Left kidney (tissue), 8 donors: ENCODE measurements at places on chromosomes 7 and 10. TPM values are rescaled to one million over a fixed set of nuclear protein-coding genes. Genes with fewer than 3 reads are reported as not detected.

The SFRP4 gene
- polyA plus RNA-seq = 2.2 TPM

The KLF14 gene
- polyA plus RNA-seq = 0.76 TPM

The ZNF239 gene
- 15.9 TPM for polyA plus RNA-seq

The BICC1 gene
- polyA plus RNA-seq = 98.1 TPM

The FGFBP3 gene
- polyA plus RNA-seq = 3.1 TPM

The RSU1 gene
- 66.9 TPM for polyA plus RNA-seq

The FAM107B gene
- polyA plus RNA-seq = 105 TPM

The KLHL7 gene
- polyA plus RNA-seq = 55.1 TPM

The DNMBP gene
- 39.0 TPM for polyA plus RNA-seq

The NFKB2 gene
- 17.2 TPM for polyA plus RNA-seq

The MBL2 gene
- polyA plus RNA-seq = not detected

The PVRIG gene
- 9.7 TPM for polyA plus RNA-seq

The CPXM2 gene
- 4.6 TPM for polyA plus RNA-seq

The AKR1C8 gene
- 0.20 TPM for polyA plus RNA-seq

The TMEM26 gene
- 9.0 TPM for polyA plus RNA-seq

The VSTM4 gene
- polyA plus RNA-seq = 15.8 TPM

- DNase-seq = no peak
These were observed 207.4 kb downstream of the TNS3 start for GRCh38 chr7:47374538-47374937.

DNA sequence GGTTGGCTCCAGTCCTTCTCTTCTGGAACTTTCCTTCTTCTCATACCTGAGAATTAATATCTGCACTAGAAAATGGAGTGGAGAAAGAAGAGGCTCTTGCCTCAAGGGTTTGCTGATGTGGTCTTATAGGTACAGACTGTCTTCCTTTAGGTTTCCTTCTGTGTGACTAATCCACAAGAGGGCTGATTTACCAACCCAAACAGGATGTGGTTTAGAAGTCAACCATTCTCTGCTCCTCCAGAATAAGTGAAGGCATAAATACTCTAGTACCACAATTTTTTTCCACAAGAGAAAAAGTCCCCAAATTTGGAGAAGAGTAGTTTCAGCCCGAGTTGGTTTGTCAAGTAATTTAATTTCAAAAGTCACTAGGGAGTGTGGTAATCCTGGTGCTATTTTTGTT, 85.8 kb downstream of the NRP1 start:
- DNase-seq = no peak

DNA sequence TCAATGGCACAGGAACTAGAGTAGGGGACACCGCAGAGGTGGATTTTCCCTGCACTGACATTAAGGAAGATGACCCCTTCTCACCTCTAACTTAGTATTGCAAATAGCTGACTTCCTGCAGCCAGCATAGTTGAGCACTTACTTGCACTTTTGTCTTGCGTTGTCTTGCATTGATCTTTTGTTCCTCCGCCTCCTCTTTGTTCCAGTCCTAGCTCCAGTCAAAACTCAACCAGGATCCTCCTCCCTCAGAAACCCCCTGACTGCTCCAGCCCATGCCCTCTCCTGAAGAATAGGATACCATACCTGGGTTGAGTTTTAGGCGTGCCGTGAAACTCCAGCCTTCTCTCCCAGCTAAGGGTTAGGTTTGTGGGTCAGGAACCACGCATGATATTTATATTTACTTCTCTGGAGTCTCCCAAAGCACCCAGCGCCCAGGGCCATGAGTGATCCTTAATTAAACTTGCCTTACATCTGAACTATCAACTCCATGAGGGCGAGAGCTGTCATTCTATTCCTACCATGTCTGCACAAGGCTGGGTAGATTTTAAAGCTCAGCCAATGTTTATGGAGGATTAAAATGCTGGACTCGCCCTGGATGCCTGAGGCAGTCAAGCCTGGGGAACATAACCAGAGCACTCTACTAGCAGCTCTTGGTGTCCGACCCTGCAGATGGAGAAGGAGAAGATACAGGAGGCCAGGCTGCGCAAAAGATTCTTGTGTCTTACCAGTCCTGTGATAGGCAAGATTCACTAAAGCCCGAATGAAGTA, 14.1 kb downstream of the ZNF467 start:
- DNase-seq = no peak

DNA sequence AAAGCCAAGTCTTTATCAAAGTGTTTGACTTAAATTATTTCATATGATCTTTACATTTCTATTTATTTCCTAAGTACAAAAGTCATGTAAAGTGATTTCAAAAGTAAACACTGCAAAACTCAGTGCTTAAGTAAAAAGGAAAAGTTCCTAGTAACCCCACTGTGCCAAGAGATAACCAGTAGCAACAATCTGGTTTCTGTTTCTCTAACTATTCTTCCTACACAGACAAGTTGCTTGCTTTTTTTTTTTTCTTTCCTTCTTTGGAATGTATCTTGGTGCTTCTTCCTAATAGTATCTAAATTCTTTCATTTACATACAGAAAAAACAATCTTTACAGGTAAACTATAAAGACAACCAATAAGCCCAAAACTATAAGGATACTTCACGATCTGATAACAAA, 3.1 kb downstream of the JCAD start:
- DNase-seq = no peak

- DNase-seq = no peak
These were observed 163.2 kb upstream of the GPR26 start for GRCh38 chr10:123502983-123503382.

GRCh38 chr10:62079885-62080559, 178.5 kb downstream of the ARID5B start:
- DNase-seq = no peak

- no peak for DNase-seq
These were observed 463.3 kb upstream of the PODXL start for GRCh38 chr7:132019703-132020102.

GRCh38 chr10:101749047-101750016, 26.6 kb downstream of the FGF8 start:
- no peak for DNase-seq

DNA sequence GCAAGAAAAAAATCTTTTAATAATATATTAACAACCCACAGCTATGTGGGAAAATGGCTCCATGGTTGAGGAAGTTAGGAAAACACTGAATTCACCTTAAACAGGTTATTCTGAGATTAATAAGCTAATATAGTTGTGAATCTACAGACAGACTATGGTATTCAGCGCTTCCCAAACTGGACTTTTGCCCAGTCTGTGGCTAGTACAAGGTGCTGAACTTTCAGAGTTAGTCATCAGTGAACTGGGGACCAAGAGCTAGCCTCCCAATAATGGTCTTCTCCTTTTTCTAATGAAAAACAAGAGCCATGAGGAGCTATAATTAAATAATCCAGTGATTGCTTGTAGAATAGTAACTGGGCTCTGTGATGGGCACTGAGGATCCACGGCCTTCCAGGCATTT, 65.3 kb downstream of the FRMPD2 start:
- no peak for DNase-seq

DNA sequence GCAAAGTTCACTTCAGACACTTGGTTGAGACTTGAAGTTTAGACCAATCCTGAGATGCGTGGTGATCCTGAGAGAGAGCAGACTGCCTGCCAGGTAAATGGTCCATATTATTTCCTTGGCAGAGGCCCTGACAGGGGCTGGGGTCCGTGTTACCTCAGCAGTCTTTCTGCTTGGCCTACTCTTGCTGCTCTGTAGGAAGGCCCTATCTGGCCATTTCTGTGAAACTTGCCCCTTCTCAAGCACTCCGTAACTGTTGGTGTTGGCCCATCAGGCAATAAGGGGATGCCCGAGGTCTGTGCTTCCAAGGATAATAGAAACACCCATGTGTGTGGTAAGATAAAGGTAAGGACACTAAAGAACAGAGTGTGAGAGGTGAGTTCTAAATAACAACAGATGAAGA, 20.0 kb downstream of the LOXL4 start:
- DNase-seq = no peak

DNA sequence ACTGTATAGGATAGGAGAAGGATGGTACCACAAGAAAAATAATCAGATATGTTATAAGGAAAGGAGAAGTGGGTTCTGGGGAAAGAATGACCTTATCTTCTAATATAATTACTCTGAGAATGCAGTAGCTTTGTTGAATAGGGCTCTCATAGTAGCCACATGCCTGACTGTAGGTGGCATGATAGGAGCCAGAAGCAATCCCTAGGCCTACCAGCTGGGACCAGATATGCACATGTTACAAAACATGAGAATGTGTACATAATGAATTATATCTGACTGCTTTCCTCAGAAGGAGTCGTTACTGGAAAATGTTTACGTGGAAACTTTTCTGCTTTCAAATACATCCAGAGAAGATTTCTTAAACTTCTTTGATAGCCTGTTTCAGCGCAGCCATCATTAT, 53.2 kb upstream of the FAM3C start:
- DNase-seq = no peak

DNA sequence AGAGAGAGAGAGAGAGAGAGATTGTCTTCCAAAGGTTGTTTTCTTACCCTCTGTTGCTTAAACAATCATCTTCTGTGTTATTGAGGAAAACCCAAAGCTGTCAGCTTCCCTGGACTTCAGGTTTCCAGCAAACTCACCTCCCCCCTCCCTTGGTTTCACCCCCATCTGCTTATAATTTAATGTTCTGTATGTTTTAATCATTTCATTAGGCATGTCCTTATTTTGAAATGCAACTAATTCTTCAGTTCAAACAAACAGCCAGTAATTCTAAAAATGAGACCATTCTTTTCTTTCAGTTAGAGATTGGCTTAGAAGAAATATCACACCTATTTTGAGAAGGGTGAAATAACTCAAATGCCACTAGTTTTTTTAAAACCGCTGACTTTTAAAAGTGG, 102.9 kb downstream of the FAM204A start:
- no peak for DNase-seq

DNA sequence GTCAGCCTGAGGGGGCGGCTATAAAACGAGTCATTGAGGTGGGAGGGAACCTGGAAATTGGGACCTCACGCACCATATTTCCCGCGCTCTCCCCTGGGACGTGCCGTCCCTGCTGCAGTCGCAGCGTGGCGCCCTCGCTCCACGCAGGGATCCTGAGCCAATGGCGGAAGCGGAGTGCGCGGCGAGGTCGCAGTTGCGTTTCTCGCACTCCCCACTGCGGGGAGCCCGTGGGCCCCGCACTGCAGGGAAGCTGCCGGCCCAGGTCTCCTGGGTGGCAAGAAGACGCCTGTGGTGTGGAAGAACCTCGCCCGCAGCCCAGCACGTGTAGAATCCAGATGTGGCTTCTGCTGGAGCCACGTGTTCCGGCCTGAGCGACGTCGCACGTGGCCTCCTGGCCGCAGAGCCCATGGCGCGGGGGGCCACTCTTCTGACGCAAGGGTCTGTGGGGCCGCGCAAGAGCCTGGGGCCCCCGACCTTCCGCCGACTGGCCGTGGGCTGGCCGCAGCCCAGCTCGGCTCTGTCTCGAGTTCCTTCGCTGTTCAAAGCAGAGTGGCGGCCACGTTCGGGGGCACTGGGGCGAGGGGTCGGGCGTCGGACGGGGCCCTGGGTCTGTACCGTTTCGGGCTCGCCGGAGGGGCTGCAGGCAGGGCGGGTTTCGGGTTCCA, 26.4 kb downstream of the HIF1AN start:
- peak; percentile 82 for DNase-seq

- peak; percentile 20 for DNase-seq
These were observed 106.3 kb downstream of the TMEM26 start for GRCh38 chr10:61346796-61347413.

GRCh38 chr7:56081626-56082340, 11.0 kb downstream of the PHKG1 start:
- DNase-seq = no peak

DNA sequence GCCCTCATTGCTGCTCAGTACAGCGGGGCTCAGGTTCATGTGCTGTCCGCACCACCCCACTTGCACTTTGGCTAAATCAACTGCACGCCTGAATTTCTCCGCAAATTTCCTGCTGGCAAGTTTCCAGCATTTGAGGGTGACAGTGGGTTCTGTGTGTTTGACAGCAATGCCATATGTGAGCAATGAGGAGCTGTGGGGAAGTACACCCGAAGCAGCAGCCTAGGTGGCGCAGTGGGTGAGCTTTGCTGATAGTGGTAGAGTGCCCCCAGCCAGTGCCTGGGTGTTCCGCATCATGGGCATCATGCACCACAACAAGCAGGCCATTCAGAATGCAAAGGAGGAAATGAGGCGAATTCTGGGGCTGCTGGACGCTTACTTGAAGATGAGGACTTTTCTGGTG, 103.9 kb upstream of the POT1 start:
- DNase-seq = no peak

- no peak for DNase-seq
These were observed 394.4 kb upstream of the NPVF start for GRCh38 chr7:25622695-25623094.

GRCh38 chr7:45126920-45127319, 15.4 kb upstream of the TBRG4 start:
- no peak for DNase-seq

- DNase-seq = no peak
These were observed 312.6 kb downstream of the PLXDC2 start for GRCh38 chr10:20128811-20129210.

DNA sequence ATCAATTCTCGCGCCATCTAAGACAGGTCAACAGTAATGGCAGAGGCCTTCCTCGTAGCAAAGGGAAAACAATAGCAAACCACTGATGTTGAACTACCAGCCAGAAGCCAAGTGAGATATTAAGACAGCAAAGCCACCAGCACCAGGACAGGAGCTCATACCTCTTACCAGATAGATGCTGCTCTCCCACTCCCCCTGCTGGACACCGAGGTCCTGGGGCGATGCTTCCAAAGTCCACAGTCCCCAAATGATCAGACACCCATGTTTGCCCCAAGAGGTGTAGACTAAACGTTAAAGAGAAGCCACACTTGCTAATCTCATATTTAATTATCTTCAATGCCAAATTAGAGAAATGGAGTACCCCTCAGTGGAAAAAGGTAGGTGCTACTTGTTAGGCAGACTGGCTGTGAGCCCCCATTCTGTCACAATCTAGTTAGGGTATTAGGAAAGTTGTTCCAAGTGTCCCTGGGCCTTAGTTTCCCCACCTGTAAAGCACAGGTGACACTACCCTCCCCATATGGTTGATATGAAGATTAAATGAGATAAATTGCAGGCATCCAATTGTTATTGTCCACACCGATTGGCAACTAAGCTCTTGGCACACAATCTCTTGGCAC, 39.9 kb downstream of the TOMM7 start:
- peak; percentile 10 for DNase-seq

- no peak for DNase-seq
These were observed 234.5 kb upstream of the MEOX2 start for GRCh38 chr7:15920953-15921352.
